ENCODE measurements at places on chromosomes 11 and 22. TPM values are rescaled to one million over a fixed set of nuclear protein-coding genes. Genes with fewer than 3 reads are reported as not detected.
A peak's percentile ranks its signal among the peaks of the same experiment; 100 is the strongest.

- no peak for DNase-seq
Observed at GRCh38 chr11:122359081-122359571, 243.1 kb upstream of the BLID start.

GRCh38 chr22:23569291-23569690 lies 10.8 kb downstream of the IGLL1 start:
- no peak for DNase-seq

DNA sequence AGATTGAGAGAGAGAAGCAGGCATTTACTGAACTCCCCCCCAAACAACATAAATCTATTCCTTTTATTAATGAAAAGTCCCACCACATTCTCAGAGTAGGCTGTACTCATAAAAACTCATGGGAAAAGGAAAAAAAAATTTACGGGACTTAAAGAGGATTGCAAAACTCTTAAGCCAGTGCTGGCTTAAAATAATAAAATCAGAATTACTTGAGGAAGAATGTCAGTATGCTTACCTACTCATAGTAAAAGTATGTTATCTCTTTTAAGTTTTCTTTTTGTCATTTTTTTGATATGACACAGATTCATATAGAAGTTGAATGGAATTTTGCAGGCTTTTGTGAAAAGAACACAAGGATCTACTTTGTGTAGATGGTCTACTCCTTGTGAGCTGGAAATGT lies 126.3 kb downstream of the LUZP2 start:
- DNase-seq, result no peak

DNA sequence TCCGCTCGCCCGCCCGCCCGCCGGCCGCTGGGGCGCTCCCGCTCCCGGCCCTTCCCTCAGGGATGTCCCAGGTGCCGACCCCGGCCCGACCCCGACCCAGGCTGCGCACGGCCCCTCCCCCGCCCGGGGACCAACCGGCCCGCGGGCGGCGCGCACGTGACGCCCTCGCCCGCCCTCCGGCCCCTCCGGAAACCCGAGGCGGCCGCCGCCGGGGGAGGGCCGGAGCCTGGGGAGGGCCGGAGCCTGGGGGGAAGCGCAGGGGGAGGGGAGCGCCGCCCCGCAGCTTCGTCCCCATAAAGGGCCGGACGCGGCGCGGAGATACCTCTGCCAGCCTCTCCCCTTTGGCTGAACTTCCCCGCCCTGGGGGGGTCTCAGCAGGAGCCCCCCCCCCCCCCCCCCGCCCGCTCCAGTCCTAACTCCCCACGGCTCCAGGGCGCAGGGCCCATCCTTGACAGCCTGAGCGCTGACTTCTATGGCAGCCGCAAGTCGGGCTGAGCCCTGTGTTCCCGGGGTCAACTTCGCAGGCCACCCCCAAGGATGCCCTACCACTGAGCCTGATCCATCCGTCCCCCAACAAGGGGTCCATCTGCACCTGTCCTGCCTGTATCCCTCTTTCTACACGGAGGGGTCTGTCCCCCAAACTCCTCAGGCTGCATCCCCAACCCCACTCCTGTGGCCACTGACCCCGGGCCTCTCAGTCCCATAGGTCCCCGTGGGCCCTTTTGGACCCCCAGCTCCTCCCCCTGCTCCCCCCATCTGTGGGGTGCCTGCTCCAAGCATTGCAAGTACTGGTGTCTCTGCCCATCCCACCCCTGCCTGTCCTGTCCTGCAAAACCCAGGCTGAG lies at the start of gene MAPK12:
Gene MAPK12 (minus strand): TSS at position 69 of the 845 bp plus-strand sequence. CDS start 174 bp downstream, outside the sequence.
- DNase-seq, result no peak

DNA sequence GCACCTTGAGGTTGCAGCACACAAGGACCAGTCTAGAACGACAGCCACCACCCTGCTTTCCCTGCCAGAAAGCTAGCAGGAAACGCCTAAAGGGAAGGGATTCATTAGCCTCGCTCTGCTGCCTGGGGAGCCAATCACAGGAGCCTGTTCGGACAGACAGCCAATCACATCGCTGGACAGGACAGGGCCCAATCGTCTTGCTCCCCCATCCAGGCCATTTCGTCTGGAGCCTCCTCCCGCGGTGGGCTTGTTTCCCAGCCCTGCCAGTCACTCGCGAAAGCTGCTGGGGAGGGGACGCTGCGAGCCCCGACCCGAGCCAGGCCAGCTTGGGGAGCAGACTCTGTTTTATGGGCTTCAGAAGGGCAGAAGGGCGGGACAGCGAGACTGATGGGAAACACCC lies 79.8 kb upstream of the NCAM1 start:
- no peak for DNase-seq

DNA sequence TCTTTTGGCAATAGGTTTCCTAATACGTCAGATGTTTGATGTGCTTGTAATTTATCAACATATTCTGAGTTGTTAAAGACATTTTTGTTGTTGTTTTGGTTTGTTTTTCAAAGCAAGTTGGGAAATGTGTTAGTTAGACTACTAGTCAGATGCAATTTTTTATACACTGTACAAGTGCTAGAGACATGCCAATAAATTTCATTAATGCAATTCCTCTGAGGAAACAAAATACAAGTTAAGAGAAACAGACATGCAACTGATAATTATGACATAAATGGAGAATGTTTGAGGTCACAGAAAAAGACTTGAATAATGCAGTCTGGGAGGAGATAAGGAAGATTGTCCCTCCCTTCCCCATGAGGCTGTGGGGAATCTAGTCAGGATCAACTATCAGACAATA lies 5.9 kb downstream of the OR51T1 start:
- no peak for DNase-seq

DNA sequence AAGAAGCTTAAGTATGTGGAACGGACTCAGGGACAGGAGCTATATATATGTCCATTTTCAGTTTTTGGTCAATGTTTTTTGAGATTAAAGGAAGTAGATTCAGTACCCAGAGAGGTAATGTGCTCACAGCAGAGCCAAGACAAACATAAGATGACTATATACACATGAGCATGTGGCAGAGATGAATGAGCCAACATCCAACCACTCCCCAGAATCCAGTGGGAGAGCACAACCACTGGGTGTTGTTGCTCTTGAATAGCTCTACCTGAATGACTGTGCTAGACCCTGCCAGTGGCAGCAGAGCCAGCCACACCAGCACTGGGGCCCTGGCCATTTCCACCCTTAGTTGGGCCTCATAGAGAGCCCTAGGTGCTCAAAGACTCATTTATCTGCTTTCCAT lies 10.7 kb upstream of the SYTL2 start:
- peak; percentile 59 for DNase-seq

Gene CHRM4
- not detected for total RNA-seq
